ENCODE measurements at places on chromosomes 13 and 19. TPM values are rescaled to one million over a fixed set of nuclear protein-coding genes. Genes with fewer than 3 reads are reported as not detected.

The PNMA8B gene
- 0.26 TPM for total RNA-seq

- DNase-seq = no peak
These were observed 491.3 kb upstream of the KLF12 start for GRCh38 chr13:74625541-74625940.

- no peak for DNase-seq
These were observed 29.8 kb upstream of the CXCL17 start for GRCh38 chr19:42472402-42473147.

DNA sequence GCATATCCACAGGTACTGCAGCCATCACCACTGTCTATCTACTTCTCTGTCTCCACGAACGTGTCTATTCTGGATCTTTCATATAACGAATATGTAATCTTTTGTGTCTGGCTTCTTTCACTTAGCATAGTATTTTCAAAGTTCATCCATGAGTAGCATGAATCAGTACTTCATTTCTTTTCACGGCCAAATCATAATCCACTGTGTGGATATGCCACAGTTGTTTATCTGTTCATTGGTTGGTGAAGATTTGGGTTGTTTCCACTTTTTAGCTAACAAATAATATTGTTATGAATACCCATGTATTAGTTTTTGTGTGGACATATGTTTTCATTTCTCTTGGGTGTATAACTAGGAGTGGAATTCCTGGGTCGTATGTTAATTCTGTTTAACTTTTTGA is 14.4 kb downstream of the RGCC start:
- DNase-seq = no peak

The IZUMO4 gene
- total RNA-seq = 12.6 TPM

- peak; percentile 65 for DNase-seq
These were observed at the start of gene GSX1 for GRCh38 chr13:27792393-27793218. GSX1 (plus strand) TSS chr13:27792483; CDS start chr13:27792691, 208 bp downstream.

The NLRP8 gene
- total RNA-seq = not detected

- DNase-seq = no peak
These were observed 2.3 kb downstream of the HSPB6 start for GRCh38 chr19:35754370-35755130.

DNA sequence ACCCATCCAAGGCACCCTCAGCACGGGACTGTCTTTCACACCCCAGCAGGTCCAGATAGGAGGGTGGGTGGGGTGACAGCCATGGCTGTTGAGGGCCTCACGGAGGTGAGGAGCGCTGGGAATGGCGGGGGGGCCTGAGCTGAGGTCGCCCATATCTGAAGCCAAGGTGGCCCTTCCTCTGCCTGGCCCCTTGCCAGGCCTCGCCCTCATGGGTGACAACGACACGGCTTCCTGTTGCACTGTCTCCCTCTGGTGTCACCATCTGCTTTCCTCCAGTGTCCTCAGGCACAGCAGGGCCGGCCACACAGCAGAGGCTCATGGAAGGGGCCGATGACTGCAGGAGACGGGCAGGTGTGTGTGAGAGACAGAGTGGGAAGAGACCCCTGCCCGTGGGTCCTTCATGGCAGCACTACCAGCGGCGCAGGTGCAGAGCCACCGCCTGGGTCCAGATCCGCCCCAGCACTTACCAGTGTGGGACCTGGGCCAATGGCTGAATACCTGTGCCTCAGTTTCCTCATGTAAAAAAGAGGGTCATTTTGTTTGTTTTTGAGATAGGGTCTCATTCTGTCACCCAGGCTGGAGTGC is 8.1 kb upstream of the NKPD1 start:
- no peak for DNase-seq

GRCh38 chr19:30089086-30089665 is 147.1 kb downstream of the URI1 start:
- no peak for DNase-seq

DNA sequence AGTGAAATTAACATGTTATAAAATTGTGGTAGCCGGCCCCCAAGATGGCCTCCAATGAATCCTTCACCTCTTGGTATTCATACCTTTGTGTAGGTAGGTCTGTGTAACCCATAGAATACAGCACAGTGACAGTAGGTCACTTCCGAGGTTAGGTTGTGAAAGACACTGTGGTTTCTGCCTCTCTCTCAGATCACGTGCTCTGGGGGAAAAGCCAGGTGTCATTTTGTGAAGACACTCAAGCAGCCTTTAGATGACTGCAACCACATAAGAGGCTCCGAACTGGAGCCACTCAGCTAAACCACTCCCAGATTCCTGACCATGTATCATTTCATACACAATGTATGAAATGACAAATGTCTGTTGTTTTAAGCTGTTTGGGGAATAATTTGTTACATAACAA is 9.8 kb upstream of the USPL1 start:
- DNase-seq = peak; percentile 52

DNA sequence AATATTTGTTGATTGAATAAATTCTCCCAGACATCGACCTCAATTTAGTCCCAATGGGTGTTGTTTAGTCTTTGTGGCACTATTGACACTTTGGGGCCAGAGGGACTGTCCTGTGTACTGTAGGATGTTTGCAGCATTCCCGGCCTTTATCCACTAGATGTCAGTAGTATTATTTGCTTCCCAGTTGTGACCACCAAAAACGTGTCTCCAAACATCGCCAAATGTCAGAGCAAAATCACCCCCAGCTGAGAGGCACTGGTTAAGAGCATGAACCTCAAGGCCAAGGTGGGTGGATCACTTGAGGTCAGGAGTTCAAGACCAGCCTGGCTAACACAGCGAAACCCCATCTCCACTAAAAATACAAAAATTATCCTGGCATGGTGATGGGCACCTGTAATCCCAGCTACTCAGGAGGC is 15.4 kb downstream of the NLRP12 start:
- no peak for DNase-seq

DNA sequence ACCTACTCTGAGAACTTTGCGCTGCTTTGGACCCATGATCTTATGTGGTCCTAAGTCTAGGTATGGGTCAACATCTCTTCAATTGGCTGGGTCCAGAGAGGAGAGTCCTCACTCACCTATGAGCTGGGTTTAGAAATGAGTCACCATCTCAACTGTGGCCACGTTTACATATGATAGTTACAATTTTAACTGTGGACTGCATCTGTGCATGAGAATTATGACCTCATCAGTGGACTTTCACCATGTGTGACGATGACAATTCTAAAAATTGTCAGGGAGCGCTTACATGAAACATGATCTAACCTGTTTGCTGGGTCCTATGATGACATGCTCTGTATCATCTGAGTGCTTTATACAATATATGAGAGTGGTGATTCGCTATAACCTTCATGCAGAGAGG is 12.7 kb upstream of the ZNF724 start:
- no peak for DNase-seq

- no peak for DNase-seq
These were observed 23.4 kb downstream of the CEBPG start for GRCh38 chr19:33396701-33397535.

The PGLYRP1 gene
- not detected for total RNA-seq

The CD70 gene
- 15.2 TPM for total RNA-seq

GRCh38 chr13:49100637-49101570 is 119.2 kb upstream of the MLNR start:
- no peak for DNase-seq

The RASIP1 gene
- 0.49 TPM for total RNA-seq

The OBI1 gene
- total RNA-seq = 23.0 TPM

The ZNF560 gene
- total RNA-seq = 0.60 TPM

The TEAD2 gene
- total RNA-seq = not detected

- DNase-seq = no peak
These were observed 25.4 kb downstream of the PAK4 start for GRCh38 chr19:39150807-39151600.

The TMEM205 gene
- total RNA-seq = 22.5 TPM

- no peak for DNase-seq
These were observed 11.4 kb downstream of the CSNK1A1L start for GRCh38 chr13:37094099-37094498.

DNA sequence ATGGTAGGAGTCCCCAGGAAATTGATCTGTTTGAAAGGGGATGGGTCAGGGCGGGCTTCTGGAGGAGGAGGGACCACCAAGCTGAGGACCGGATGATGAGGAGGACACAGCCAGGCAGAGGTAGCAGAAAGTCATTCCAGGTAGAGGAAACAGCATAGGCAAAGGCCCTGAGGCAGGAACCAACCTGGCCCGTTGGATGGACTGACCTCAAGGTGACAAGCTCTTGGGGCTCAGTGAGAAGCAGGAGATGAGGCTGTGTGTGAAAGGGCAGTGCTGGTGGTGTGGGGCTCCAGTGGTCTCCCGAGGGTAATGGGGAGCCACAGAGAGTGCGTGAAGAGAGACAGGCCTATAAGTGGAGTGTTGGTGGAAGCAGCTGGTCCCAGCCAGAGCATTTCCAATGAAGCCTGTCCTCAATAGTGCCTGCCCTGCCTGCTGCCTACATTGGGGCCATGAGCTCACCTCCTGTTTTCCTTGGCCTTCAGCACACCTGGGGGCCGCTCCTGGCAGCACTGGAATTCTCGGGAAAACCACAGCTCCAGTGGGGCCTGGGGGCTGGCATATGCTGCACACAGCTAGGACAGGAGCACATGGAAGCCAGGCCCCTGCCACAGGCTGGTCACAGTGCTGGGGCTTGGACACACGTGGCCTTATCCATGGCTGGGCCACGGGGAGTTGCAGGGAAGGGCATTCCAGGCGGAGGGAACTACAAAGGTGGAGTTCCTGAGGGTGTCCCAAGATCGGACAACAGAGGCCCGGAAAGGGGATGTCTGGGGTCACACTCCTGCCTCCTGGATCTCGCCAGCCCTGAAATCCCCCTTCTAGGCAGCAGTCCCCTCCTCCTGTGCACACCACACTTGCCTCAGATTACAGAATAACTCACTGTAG is 2.3 kb upstream of the COMP start:
- no peak for DNase-seq

The ZNF492 gene
- total RNA-seq = 4.7 TPM

The PSG7 gene
- not detected for total RNA-seq

- DNase-seq = peak; percentile 25
These were observed 1.3 kb downstream of the UBL3 start for GRCh38 chr13:29849071-29849631.

- no peak for DNase-seq
These were observed 100.3 kb upstream of the WASF3 start for GRCh38 chr13:26457212-26457611.

DNA sequence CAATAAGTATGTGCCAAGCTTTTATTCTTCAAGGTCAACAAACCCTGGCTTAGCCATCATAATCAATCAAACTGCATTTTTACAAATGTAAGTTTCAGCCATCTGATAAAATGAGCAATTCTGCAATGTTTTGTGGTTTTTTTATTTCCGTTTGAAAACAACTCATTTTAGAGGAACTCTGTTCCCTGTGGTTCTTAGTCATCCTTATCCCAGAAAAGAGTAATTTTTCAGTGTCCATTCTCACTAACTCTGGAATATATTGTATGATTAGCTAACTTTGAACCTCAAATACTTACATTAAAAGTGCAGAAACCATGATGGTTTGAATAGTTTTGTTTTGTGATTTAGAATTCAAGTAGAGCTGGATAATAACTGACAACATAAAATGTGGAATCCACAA is 87.6 kb downstream of the IRS2 start:
- no peak for DNase-seq

GRCh38 chr19:6033744-6034264 is 55.9 kb upstream of the RANBP3 start:
- no peak for DNase-seq

The DIAPH3 gene
- 21.0 TPM for total RNA-seq

GRCh38 chr13:43663474-43664090 is 123.2 kb downstream of the ENOX1 start:
- DNase-seq = no peak

GRCh38 chr13:20230913-20231838 is 943 bp downstream of the GJB6 start:
- peak; percentile 9 for DNase-seq

- no peak for DNase-seq
These were observed 9.4 kb upstream of the FXYD3 start for GRCh38 chr19:35106291-35106583.

DNA sequence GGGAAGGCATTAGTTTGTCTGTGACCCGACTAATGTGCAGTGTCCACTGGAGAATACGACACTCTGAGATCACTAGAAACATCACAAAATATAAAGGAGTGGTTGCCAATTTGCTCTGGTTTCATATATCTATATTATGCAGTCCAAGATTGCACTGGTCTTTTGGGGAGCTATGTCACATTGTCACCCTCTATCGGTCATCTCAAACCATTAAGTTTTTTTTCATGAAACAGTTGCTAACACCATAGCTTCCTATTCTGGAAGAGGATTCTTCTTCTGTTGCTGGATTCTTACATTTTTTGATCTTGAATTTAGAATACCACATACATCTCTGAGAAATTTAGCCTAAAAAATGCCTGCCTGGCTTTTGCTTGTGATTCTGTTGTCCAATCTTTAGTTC is 168.6 kb downstream of the LACC1 start:
- no peak for DNase-seq

The PRODH2 gene
- not detected for total RNA-seq

- peak; percentile 55 for DNase-seq
These were observed at the start of gene PHLDB3 for GRCh38 chr19:43504426-43505185. PHLDB3 (minus strand) TSS chr19:43504746; CDS start chr19:43504118, 628 bp downstream.
